Right ventricle myocardium inferior (tissue), 1 donor: ENCODE measurements at places on chromosomes 1 and 21. TPM values are rescaled to one million over a fixed set of nuclear protein-coding genes. Genes with fewer than 3 reads are reported as not detected.
A peak's percentile ranks its signal among the peaks of the same experiment; 100 is the strongest.

The MTARC1 gene
- 7.9 TPM for total RNA-seq

The ADGRB2 gene
- total RNA-seq = 16.1 TPM

The CELA3B gene
- not detected for total RNA-seq

The SUCO gene
- total RNA-seq = 17.9 TPM

The VANGL1 gene
- total RNA-seq = 6.5 TPM

GRCh38 chr1:94866164-94866807 is 46.1 kb downstream of the SLC44A3 start:
- DNase-seq = no peak

- no peak for DNase-seq
Measured at GRCh38 chr1:165497069-165498013, 46.5 kb upstream of the LRRC52 start.

GRCh38 chr1:8347635-8348034 is 29.7 kb downstream of the SLC45A1 start:
- DNase-seq = peak; percentile 40

DNA sequence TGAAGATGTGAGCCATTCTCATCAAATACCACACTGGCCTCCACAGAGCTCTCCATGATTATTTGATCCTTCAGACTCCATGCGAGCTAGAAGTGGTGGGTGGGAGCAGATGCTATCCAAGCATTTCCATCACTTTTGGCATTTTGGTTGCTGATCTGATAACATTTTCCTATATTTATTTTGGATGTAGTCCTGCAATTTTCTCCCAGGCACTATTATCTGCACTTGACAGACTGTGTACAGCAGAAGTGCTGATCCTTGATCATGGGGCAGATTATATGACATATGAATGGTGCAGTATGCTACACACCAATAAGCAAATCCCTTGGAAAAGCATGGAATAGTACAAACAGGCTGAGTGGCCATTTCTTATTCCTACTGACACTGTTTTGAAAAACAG is 167.6 kb upstream of the LRRC7 start:
- no peak for DNase-seq

GRCh38 chr1:211735208-211736170 is 60.1 kb upstream of the NEK2 start:
- no peak for DNase-seq

- DNase-seq = no peak
Measured at GRCh38 chr1:183543619-183544204, 46.5 kb downstream of the NCF2 start.

- DNase-seq = no peak
Measured at GRCh38 chr1:67214420-67215174, 48.3 kb downstream of the IL23R start.

GRCh38 chr1:178726087-178726517 is 1.1 kb downstream of the RALGPS2 start:
- DNase-seq = peak; percentile 82

GRCh38 chr1:65615859-65616258 is 176.8 kb upstream of the PDE4B start:
- DNase-seq = no peak
